ENCODE measurements at places on chromosomes 3 and 15.

DNA sequence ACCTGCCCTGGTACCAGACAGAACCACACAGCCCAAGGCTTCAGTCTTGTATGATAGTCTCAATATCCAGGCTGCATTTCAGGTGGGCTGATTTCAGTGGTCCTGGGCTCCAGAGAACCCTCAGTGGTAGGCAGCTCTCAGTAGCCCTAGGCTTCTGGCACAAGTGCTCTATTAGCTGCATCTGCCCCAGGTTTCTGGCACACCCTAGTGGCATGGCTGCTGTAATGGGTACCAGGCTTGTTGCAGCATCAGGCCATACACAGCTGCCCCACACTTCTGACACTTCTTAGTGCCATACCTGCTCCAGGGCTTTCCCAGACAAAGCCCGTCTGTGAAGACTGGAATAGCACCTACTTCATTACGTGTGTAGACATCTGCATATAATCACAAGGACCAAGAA, 1062.2 kb upstream of the EPHA6 start:
- DNase-seq, result no peak

- no peak for DNase-seq
Observed at GRCh38 chr3:151504606-151505005, 43.7 kb upstream of the IGSF10 start.

- DNase-seq, result no peak
Observed at GRCh38 chr3:123072564-123072963, 5.7 kb downstream of the PDIA5 start.

GRCh38 chr3:32095431-32095830, 11.0 kb upstream of the GPD1L start:
- no peak for DNase-seq

- DNase-seq, result no peak
Observed at GRCh38 chr3:190130037-190130436, 9.3 kb upstream of the P3H2 start.

GRCh38 chr3:156820692-156821080, 5.5 kb upstream of the LEKR1 start:
- no peak for DNase-seq

GRCh38 chr15:101844916-101845315, 32.9 kb downstream of the OR4F15 start:
- no peak for DNase-seq

DNA sequence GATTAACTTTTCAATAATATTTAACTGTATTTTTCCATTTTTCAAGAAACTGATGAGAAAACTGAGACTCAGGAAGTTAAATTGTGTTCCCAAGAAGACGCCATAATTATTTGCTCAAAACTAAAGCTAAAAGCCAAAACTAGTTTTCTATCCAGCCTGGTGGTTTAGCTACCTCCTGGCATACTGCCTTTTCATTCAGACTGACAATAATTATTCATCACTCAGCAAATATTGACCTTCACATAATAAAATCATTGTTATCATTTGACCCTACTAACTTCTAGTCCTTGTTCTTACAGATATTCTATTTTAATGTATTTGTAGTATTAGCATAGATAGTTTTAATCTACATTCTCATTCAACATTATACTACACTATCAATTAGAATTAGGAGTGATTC, 210.6 kb upstream of the GADL1 start:
- no peak for DNase-seq

DNA sequence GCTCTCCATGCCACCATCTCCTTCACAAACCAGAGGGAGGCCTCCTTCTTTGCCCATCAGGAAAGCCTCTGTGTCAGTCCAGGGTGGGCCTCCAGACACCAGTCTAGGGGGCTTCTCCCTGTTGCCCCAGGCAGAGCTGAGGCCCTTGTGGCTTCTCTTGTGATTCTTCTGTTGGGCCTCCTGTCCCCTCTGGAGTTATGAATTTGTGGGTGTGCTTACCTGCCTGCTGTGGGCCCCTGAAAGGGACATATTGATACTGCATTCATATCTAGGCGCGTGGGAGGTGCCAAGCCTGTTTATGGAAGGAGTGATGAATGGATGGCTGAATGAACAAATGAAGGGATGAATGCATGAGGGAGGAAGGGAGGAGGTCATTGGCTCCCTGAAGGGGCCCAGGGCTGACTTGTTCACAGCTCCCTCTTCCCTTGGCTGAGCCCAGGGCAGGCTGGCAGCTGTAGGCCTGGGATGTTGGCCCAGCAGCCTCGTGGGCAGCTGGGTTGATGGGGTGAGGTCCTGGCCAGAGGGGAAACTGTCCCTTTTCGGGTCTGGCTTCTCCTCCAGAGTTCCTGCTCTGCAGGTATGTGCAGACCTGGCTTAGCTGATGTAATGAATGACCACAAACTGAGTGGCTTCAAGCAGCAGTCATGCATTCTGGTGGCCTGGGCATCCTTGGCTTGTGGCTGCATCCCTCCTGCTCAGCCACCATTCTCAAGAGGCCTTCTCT, 195.4 kb downstream of the GOLGA6L6 start:
- DNase-seq, result no peak

DNA sequence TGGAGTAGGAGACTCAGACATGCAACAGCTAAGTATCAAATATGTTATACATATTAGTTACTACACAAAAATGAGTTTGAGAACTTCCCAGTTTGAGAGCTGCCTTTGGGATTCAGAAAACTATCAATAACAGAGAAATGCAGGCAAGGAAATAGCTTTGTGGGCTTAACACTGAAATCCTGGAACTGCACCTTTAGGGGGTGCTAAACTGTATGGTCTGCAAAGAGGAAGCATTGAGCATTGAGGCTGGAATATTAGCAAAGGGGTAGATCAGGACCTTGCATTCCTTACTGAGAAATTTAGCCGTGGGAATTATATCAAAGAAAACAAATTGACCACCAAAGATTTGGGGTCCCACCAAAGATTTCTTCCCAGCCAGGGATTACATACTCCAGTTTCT, 580.0 kb downstream of the ZNF385D start:
- no peak for DNase-seq

- DNase-seq, result no peak
Observed at GRCh38 chr15:41827290-41827879, 507 bp upstream of the JMJD7 start.

DNA sequence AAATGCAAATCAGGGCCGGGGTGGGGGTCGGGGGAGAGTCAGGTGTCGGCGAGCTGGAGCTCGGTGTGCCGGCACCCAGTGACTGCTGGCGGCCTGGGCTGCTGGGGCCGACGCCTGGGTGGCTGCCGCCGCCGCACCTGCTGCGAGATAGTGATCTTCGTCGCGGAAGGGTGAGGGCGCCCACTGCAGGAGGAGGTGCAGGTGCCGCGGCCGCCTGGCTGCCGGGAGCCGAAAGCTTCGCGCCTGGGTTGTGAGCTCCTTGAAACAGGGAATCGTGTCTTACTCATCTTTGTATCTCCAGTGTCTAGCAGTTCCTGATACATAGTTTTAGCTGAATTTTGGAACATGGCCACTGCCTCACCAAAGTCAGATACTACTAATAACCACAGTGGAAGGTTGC, 64.0 kb upstream of the CPOX start:
- DNase-seq, result peak; percentile 29

GRCh38 chr3:184825121-184825820, 13.3 kb downstream of the VPS8 start:
- no peak for DNase-seq

- no peak for DNase-seq
Observed at GRCh38 chr3:39166134-39166710, 12.8 kb upstream of the CSRNP1 start.

DNA sequence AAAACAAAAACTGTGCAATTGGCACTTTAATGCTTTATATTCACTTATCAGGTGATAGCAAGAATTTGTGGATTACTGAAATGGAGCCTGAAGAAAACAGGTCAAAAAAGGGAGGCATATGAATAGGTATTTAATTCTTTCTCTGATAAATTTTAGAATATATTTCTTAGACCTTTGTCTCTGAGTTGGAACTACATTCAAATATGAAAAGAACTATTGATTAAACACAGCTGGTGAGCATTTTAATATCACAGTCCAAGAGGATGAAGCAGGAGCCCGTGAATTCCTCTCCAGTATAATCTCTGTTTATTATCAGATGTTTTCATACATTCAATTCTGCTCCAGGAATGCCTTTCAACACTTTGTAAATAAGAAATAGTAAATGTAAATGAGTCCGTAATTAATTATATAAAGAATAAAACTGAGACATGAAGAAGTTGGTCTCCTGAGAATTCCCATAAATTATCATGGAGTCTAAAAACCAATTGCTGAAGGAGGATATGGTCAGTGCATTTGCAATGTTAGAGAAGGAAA, 86.3 kb upstream of the ARHGEF26 start:
- DNase-seq, result no peak

DNA sequence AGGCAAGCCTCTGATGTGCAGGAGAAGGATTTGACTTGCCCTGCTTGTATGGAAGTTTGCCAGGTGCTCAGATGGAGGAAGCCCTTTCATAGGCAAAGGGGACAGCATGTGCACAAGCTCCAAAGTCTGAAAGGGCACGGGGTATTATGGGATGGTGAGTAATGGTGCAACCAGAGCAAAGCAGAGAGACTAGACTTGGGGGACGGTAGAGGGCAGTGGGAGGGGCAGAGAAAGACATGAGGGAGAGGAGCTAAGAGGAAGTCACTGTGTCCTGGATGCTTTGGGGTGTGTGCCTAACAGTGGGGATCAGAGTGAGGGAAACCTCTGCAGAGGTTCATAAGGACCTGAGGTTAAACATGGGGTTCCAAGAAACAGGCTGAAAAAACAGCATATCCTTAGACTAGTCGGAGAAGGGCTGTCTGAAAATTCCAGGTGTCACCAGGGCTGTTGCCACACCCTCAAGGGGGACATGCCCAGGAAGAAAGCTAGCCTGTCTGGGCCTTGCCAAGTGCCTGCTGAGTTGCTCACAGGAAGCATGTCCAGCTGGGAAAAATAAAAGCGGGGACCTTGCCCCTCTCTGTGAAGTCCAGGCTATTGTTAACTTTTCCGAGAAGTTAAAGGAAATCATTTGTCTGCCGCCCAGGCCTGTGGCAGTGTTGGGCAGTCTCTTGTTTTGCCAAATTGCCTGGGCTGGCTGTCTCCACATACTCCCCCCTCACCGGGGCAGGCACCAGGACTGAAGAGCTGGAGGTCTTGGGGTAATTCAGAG, 47.1 kb downstream of the HRH1 start:
- DNase-seq, result no peak

GRCh38 chr3:18438586-18438985, 13.4 kb upstream of the SATB1 start:
- DNase-seq, result peak; percentile 5

GRCh38 chr15:92821491-92822116, 78.5 kb upstream of the CHD2 start:
- DNase-seq, result no peak

- DNase-seq, result no peak
Observed at GRCh38 chr3:32371461-32372212, 20.0 kb upstream of the CMTM7 start.
